Heart right ventricle (tissue), 16 donors: ENCODE measurements at places on chromosomes 12 and 14. TPM values are rescaled to one million over a fixed set of nuclear protein-coding genes. Genes with fewer than 3 reads are reported as not detected.

DNA sequence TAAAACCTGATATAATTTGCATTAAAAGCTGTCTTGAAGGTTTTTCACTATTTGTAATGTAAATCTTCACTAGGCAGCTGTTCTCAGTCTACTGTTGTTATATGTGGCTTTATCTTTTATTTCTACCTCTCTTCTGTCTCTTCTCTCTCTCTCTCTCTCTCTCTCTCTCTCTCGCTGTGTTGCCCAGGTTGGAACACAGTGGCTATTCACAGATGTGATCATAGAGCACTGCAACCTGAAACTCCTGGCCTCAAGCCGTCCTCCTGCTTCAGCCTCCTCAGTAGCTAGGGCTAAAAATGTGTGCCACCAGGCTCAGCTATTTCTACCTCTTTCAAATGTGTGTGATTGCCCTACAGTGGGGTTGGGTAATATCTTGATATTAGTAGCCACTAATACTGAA, 21.1 kb downstream of the FUT8 start:
- H3K4me1 ChIP-seq: peaks cover 12% of the 10 kb centered on the region
- H3K27ac ChIP-seq: no peak overlapping the region
- H3K27me3 ChIP-seq: no peaks in the 10 kb centered on the region

GRCh38 chr12:83801972-83802371, 1110.6 kb downstream of the SLC6A15 start:
- no peak overlapping the region for H3K4me3 ChIP-seq
- H3K4me1 ChIP-seq: no peaks in the 10 kb centered on the region
- no peak for DNase-seq
- no peak overlapping the region for H3K27ac ChIP-seq
- no peaks in the 10 kb centered on the region for H3K36me3 ChIP-seq
- no peaks in the 10 kb centered on the region for H3K27me3 ChIP-seq

DNA sequence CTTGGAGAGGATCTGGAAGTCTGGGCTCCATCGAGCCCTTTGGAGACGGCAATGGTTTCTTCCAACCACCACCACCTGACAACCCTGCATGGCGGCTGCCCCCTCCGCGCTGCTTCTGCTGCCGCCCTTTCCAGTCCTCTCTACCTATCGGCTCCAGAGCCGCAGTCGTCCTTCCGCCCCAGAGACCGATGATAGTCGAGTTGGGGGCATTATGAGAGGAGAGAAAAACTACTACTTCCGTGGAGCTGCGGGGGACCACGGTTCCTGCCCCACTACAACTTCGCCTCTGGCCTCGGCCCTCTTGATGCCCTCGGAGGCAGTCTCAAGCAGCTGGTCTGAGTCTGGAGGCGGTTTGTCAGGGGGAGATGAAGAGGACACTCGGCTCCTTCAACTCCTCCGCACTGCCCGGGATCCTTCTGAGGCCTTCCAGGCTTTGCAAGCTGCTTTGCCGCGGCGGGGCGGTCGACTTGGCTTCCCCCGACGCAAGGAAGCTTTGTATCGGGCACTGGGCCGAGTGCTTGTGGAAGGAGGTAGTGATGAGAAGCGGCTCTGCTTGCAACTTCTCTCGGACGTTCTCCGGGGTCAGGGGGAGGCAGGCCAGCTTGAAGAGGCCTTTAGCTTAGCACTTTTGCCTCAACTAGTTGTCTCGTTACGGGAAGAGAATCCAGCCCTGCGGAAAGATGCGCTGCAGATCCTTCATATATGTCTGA, 499 bp downstream of the TOGARAM1 start:
- peaks cover 71% of the 10 kb centered on the region for H3K4me1 ChIP-seq
- H3K36me3 ChIP-seq: no peaks in the 10 kb centered on the region
- H3K4me3 ChIP-seq: peak overlapping the region; percentile 85
- DNase-seq: peak; percentile 58
- H3K27me3 ChIP-seq: no peaks in the 10 kb centered on the region

The CCDC177 gene
- total RNA-seq: not detected

The TSHR gene
- total RNA-seq: not detected
